ENCODE measurements at places on chromosomes 1 and 21.
A peak's percentile ranks its signal among the peaks of the same experiment; 100 is the strongest.

DNA sequence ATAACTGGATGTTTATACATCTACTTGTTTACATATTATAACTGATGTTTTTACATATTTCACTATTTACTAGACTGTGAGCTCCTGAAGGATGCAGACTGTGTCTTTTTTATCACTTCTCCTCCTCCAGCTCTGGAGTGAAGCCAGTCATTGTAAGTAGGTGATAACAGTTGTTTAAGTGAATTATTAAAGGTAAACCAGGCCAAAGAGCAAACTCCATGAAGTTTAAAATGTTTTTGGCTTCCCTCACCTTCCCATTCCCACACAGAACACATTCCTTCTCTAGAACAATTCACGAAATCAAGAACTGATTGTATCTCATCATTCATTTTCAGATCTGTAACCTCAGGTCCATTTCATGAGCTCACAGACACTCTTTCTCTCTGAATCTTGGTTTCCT, 98.3 kb downstream of the DAB1 start:
- DNase-seq = no peak

DNA sequence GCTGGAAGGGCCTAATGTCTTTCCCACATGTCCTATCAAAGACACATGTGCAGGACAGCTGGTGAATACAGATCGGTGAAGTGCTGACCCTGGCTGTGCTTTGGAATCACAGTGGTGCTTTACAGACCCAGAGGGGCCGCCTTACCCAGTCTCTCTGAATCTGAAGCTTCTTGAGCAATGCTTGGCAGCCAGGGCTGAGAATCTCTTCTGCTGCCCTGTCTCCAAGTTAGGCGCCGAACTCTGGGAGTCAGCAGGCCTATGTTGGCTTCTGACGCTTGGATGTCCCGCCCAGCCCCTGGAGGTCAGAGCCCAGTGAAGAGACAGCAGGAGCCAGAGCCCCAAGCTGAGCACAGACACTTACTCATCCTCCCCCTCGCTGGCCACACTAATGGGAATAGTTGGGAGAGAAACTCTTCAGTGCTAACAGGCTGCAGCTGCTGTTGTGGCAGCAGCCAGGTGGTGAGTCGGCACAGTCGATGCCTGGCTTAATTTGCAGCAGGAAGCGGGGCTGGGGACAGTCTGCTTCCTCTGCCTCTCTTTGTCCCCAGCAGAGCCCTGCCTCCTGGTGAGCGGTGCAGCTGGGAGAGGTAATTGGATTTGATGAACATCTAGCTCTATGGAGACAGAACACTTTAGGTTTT, 68.1 kb downstream of the URB2 start:
- DNase-seq = no peak

DNA sequence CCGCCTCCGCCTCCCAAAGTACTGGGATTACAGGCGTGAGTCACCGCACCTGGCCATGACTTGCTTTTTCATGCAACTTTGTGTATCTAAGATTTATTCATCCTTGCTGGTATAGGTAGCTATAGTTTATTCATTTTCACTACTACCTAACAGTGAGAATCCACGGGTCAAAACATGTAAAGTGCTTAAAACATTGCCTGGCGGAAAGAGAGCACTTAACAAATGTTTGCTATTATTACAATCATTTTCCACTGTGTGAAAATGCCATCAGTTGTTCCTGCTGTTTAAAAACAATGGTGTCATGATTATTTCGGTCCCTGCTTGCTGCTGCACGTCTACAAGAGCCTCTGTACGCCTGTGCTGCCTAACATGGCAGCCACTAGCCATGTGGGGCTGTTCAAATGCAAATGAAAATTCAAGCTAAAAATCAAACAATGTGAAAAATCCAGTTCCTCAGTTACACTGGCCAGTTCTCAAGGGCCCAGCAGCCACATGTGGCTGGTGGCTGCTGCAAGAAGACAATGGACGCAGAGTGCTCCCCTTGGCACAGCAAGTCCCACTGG, 65.1 kb downstream of the CLSTN1 start:
- DNase-seq = no peak

DNA sequence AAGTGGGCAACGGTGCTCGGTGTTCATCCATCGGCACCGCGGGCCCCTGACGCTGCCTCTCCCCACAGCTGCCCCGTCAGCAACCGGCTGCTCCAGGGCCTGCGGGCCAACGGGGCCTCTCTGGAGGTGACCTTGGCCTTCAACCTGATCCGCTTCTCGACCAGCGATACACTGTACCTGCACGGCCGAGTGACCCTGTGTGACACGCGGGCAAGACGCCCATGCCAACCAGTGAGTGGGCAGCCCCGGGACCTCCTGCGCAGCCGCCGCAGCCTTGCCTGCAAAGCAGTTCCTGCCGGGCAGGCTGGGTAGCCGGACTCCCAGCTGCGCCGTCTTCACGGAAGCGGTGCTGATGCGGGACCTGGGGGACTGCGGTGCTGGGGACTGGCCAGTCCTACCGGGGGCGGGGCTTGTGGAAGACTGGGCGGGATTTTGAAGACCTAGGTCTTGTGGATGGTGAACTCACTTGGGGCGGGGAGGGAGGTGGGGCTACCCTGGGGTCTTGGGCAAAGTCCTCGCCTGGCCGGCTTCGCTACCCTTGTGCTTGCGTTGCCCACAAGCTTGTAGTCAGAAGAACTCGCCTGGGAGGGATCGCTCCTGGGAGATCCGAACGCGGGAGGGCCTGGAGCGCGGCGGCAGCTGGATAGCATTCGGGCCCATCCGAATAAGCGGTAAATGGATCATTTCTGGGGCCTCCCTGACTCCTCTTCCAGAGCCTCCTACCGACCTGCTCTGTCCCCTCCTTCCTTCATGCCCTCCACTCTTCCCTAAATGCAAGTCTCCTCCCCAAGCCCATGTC, 8.8 kb upstream of the CEP85 start:
- DNase-seq = peak; percentile 50

DNA sequence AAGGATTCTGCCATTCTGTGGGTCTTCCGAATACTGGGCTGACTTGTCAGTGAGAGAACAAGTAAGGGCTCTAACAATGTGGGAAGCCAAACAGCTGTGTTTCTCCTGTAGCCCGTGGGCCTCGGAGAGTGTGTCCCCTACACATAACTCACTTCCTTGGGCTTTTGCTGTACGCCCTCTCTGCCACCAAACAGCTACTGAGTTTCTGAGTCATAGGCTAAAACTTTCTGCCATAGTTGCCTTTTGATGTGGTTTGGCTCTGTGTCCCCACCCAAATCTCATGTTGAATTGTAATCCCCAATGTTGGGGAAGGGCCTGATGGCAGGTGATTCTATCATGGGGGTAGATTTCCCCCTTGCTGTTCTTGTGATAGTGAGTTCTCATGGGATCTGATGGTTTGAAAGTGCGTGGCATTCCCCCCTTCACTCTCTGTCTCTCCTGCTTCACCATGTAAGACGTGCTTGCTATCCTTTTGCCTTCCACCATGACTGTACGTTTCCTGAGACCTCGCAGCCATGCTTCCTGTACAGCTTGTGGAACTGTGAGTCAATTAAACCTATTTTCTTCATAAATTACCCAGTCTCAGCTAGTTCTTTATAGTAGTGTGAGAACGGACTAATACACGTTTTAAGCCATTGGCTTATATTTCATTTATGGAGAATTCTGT, 194.8 kb upstream of the HMCN1 start:
- DNase-seq = no peak

DNA sequence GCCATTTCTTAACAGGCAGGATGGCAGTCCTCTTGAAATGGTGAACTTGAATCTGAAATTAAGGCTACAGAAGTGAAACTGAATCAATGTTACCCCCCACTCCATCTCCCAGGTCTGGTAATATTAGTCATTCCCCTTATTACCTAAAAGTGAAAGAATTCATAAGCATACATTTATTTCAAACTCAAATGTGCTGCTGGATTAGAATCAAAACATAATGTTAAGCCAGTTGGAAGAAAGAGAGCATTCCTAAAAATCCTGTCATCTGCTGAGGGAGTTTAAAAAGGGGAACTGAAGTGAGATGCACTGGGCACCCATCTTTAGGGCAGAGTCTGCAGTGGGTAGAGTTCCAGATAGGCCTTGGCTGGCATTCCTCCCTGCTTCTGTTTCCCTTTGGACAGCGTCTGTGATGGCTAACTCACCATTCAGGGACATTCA, 17.4 kb downstream of the KIAA0319L start:
- peak; percentile 29 for DNase-seq

DNA sequence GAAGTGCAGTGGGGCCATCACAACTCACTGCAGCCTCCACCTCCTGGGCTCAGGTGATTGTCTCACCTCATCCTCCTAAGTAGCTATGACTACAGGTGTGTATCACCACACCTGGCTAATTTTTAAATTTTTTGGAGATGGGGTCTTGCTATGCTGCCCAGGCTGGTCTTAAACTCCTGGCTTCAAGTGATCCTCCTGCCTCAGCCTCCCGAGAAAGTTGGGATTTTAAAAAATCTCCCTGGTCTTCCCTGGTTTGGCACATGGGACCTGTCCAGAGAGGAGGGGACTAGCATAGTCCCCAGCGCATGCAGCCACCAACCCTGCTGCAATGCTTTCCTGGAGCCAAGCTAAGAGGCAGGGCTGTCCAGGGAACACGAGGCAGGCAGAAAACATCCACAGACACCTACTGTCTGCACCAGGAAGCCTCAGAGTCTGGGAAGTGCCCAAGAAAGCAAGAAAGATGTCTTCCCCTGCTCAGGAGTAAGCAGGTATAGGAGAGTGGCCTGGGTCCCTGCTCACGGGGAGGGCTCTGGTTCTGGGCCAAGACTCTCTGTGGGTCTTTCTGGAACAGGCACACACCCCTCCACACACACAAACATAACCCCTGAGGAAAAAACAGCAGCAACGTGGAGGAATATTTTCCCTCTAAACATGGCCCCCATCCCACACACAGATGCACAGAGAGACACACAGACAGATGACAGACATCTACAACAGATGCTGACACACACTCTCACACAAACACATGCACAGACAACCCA, 30.8 kb downstream of the ECE1 start:
- DNase-seq = no peak

DNA sequence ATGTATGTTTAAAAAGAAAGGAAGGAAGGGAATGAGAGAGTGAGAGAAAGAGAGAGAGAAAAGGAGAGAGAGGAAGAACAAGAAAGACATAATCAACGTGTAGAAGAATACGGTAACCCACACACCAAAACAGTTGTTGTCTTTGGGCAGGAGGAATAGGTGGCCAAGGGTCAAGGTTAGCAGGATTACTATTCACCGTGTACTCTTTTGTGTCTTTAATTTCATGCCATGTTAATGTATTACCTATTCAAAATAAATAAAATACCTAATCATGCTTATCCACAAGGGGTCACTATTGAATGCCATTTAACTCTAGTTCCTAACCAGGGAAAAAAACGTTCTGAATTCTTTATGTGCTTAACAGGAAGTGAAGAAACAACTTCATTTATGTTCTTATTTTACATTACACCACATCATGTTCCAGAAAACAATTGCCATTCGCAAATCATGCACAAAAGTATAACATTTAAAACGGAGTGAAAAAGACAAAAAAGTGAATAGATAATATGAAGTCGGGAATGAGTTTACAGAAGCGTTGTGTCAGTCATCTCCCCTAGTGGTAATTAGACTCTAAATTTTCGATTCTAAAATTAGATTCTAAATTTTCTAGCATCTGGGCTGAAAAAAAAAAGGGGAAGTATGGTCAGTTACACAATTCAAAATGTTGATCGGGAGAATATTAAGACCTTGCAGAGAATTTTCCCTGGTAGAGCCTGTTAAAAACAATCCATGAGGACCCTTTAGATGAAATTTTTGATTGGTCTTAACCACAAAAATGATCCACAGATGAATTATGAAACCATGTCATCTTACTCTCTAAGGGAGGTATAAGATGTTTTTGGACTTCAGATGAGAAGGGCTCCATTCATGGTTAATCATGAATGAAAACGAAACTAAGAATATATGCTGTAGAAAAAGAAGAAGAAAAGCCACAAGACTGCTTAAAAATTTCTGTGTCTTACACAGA, 700 bp upstream of the KMO start:
- peak; percentile 94 for DNase-seq

DNA sequence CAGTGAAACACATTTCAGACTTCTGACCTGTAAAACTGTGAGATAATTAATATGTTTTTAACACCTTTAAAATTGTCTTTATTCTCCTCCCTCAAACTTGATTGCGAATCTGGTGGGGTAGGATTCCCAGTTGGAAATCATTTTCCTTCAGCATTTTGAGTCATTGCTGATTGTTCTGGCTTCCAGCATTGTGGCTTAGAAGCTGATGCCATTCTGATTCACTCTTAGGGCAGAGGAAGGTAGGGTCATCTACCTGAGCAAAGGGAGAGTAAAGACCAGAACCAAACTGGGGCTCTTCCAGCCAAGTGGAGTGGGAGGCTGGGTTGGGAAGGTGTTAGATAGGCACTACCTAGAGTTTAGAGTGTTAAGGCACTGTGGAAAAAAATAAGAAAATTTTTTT, 61.2 kb downstream of the MPZL1 start:
- no peak for DNase-seq

GRCh38 chr1:219235903-219236481, 62.3 kb downstream of the LYPLAL1 start:
- DNase-seq = no peak

GRCh38 chr1:9591669-9592509, 3.2 kb downstream of the TMEM201 start:
- DNase-seq = peak; percentile 46

GRCh38 chr21:24200052-24200451, 1407.2 kb downstream of the MRPL39 start:
- no peak for DNase-seq

DNA sequence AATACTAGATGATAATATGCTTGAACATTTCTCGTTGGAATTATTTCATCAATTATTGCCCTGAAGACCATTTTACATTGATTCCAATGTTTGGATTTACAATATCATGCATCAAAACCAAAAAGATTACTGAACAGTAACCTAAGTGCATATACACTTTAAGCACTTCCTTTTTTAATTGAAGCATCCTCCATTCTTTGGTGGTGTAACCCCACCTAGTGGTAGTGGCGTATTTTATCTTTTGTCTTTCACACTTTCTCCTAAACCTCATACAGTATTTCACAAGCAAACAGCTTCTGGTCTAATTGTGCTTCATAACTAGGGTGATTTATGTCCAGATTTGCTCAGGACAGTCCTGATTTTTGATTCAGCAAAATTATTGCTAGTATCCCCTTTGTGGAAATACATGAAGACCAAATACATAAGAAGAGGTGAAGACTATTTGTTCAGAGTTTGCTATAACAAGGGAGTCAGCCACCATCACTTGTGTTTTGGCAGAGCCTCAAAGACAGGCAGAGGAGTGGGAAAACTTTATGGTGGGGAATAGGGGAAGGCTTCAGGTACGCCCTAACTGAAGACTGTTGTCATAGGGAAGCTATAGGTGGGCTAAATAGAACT, 3.4 kb upstream of the NVL start:
- DNase-seq = peak; percentile 72

- no peak for DNase-seq
Observed at GRCh38 chr1:4062992-4063391, 162.9 kb upstream of the C1orf174 start.

- no peak for DNase-seq
Observed at GRCh38 chr1:4444086-4444485, 210.3 kb upstream of the AJAP1 start.

- DNase-seq = no peak
Observed at GRCh38 chr1:173267453-173267945, 60.4 kb upstream of the TNFSF4 start.

GRCh38 chr1:215146240-215146975, 63.9 kb downstream of the KCNK2 start:
- peak; percentile 81 for DNase-seq

All from suppressor macrophage (primary cell).